ENCODE measurements at places on chromosomes 7 and 10.

DNA sequence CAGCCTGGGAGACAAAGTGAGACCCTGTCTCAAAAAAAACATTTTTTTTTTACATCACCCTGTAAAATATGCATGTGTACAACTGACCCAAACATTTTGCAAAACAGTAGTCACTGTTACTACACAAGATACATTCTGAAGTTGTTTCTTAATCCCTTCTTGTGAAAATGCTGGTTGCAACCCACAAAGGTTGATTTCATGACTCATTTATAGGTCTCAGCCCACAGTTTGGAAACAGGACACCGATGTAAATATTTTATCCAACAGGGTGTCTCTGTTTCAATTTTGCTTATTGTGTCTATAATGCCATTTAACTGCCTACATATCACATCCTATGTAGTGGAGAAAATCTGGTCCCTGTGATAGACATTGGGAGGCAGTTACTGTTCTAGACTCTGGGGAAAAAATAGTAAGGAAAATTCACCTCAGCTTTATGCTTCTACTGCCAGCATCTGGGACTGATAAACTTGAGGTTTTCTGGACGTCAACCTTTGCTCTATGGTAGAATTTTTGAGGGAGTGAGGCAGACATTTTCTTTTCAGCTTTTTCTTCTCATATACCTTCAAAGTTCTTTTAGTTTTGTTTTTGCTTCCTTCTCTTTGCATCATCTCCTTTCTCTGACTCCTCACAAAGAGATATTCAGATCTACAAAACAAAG is 1.6 kb upstream of the RAB19 start:
- DNase-seq, result no peak

GRCh38 chr7:518630-519483 is 789 bp downstream of the PDGFA start:
- peak; percentile 27 for DNase-seq

DNA sequence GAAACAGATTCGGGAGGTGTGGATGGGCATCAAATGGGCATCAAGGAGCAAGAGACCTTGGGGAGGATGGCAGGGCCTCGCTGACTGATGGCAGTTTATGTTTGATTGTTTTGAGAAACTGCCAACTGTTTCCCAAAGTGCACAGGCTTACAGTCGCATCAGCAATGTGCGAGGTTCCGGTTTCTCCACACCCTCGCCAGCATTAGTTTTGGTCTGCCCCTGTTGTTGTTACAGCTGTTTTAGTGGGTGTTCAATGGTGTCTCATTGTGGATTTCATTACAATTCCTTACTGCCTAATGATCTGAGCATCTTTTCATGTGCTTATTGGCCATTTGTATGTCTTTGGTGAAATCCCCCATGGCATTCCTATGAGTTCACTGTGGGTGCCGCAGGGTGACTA is 24.4 kb downstream of the AKR1E2 start:
- DNase-seq, result no peak

- no peak for DNase-seq
Measured at GRCh38 chr7:145106001-145106400, 270.1 kb upstream of the TPK1 start.

DNA sequence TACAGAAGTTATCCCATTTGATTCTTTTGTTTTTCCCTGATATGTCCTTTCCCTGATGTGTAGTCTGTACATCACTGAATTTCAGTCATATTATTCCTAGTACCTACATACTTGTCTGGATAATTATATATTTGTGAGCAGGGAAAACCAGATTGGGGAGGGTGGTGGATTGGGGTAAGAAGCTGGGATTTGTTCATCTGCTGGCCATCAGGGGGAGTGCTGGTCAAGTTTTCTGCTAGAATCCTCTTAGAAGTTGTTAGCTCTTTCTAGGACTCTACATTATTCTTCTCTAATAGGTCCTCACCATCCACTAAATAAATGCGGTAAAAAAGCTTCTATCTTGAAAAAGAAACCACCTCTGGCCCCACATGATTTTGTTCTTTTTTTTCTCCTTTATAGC is 232.7 kb upstream of the TAC1 start:
- DNase-seq, result no peak

DNA sequence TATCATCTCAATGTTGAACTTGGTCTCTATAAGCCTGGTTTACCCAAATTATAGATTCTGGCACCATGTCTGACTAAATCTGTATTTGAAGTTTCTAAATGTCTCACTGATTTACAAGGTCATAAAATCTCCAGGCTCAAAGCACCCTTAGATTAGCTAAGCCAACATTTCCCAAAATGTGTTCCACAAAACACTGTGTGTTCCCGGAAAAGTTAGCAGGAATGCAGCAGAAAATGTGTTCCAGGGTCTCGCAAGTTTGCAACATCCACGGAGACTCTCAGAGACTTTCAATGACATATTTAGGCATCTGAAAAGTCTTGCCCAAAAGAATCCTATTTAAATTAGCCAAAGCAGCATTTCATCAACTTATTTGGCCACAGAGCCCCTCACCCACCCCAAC is 91.9 kb downstream of the SORBS1 start:
- no peak for DNase-seq

- DNase-seq, result no peak
Measured at GRCh38 chr7:93327006-93327633, 95.0 kb downstream of the VPS50 start.

- no peak for DNase-seq
Measured at GRCh38 chr10:101561068-101561915, 26.8 kb downstream of the POLL start.

GRCh38 chr7:95972523-95972922 is 200.2 kb downstream of the DYNC1I1 start:
- no peak for DNase-seq

DNA sequence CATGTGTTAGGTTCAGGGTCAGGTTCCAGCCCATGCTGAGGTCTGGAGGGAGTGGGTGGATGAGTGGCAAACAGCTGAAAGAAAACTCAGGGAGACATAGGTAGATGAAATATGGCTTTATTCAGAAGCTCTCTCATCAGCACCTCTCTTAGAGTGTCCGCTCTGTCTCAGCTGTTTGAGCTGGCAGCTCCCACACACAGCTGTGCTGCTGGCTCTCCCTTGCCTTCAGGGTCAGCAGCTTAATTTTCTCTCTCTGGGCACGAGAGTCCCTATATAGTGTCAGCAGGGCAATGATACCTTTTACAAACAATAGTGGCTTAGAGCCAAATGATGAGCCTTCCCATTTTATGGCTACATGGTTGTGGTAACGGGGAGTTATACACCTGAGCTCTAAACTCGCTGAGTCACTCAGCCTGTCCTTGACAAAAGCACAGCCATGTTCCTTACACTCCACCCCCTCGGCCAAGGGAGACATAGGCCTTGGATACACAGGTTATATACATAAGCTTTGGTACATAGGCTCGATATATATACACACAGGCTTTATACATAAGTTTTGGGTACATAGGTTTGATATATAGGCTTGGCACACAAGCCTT is 10.4 kb downstream of the RNF133 start:
- no peak for DNase-seq

DNA sequence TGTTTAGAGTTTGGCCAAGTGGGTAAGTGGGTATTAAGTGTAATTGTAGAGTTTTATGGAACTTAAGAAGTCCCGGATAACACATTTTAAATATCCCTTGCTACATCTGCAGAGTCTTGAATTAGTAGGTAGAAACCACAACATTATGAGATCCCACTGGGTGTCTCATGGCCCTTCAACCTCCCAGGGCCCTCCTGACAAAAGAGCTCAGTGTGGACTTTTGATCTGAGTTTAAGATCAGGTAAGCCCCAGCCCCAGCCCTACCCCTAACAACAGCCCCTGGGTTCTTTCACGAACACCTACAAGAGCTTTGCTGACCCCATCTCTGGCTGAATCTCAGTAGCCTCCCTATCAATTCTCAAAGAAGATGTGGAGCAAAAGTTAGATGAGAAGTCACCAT is 65.4 kb upstream of the STK17A start:
- no peak for DNase-seq

GRCh38 chr7:140435252-140435895 is 31.5 kb downstream of the RAB19 start:
- DNase-seq, result no peak

DNA sequence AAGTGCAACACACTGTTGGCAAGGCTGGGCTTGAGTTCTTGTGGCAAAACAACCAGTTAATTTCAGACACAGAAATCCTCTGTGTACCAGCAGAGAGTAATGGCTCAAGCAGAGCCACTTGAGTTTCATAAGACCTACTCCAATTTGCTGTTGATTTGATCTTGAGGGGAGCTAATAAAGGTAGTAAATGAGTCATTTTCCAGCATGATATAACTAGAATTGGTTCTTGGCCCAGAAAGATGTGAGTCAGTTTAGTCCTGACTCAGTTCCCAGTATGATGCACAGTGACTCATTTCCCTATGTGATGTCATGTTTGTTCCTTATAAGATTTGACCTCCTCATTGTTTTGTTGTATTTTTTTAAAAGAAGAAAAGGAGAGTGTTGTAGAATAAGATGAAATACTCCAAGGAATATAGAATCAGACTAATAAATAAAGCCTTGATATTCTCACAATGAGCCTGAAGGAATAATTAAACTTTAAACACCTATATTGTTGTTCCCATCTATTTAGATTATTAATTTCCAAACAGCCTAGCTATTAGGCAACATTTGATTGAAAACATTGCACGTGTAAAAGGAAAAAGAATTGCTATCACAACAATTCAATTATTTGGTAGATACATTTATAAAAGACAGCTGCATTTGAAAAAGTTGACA is 186.2 kb downstream of the REEP3 start:
- DNase-seq, result no peak

GRCh38 chr10:100923580-100923979 is 10.8 kb downstream of the SLF2 start:
- DNase-seq, result no peak
